ENCODE measurements at places on chromosomes 5 and 9.

DNA sequence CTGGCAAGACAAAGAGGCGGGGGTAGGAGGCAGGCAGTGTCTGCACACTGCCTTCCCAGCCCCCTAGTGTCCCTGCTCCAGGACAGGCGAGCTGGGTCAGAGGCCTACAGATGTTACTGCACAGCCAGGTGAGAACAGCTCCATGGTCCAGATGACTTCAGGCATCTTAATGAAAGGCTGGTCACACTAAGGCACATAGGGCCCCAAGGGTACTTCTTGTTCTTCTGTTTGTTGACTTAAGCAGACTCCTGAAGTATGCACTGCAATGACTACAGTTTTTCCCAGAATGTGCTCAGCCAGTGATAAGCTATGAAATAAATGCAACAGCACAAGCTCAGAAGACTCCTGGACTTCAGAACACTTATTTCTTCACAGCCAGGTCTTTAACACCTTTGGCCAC, 27.4 kb downstream of the ATPSCKMT start:
- no peak for DNase-seq

DNA sequence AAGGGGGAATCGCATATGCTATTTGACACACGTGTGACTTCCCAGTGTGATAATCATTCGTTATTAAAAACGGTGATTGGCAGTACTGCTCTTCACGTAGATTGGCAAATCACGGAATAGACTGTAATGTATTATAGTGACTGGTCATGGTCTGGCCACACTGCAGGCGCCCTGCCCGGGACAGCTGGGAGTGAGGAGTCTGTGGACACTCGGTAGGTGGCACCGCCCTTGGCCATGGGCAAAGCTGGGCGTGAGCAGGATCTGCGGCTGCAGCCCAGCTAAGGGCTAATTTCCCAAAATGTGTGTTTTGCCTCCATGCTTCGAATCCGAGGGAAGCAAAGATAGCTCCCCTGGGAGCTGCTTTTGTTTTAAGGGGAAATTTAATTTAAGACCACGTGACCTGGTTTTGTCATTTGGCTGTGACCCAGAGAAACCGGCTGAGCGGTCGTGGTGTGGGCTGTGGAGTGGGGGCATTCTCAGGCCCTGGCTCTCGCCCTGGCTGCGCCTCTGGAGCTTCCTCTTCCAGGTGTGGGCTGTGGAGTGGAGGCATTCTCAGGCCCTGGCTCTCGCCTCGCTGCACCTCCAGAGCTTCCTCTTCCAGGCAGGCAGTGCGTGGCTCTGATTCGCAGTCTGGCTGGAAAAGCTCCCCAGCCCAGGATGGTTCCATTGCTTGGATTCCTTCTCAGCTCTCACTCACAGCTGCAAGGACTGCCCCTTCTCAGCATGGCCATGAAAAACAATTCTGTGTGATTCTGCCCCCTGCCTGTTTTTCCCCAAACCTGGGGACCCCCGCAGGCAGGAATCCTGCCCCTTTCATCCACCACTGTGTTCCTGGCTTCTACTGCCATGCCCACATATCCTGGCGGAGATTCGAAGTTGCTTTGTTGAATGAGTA, 131.1 kb downstream of the OLFM1 start:
- DNase-seq: no peak

GRCh38 chr9:126031116-126031515, 283.9 kb downstream of the PBX3 start:
- DNase-seq: no peak

- DNase-seq: no peak
Measured at GRCh38 chr9:94212091-94212490, 47.0 kb upstream of the ZNF169 start.

GRCh38 chr9:82127465-82127864, 138.9 kb downstream of the SPATA31D1 start:
- DNase-seq: no peak

DNA sequence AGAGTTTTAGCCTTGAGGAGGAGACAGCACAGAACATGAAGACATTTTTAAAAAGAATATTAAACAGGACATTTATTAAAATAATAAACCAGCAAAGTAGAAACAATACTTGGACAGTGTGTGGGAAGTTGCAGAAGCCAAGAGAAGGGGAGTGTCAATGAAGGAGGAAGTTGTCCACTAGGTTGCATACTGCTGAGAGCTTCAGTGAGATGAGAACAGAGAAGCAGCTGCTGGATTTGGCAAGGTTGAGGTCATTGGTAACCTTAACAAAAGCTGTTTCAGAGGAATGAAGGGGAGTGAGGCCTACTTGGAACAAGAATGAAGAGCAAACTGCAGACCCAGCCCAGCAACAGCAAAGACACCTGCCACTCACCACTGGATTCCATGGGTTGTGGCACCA, 11.4 kb downstream of the BHMT start:
- DNase-seq: no peak

DNA sequence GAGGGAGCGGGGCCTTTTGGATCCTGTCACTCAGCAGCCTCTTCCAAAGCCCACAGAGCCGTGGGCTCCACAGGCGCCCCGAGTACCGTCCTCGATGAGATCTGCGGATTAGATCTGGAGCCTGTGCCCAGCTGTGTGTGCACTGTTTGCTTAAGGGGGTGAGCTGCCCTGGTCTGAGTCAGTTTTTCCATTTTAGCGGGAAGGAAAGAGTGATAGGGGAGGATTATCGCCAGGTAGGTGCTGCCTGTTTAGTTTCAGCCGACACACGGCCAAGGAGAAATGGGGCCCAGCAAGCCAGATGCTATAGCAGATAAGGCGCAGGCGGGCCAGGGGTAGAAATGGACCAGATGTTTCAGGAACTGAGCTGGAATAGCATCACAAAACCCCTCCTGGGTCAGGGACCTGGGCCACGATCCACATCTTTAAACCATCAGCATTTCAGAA, 18.1 kb downstream of the COL5A1 start:
- no peak for DNase-seq

GRCh38 chr5:153559926-153560325, 69.5 kb downstream of the GRIA1 start:
- no peak for DNase-seq

- no peak for DNase-seq
Measured at GRCh38 chr5:173680660-173681242, 64.3 kb upstream of the BOD1 start.

GRCh38 chr5:55104946-55105701, 2.7 kb downstream of the GZMA start:
- DNase-seq: no peak

DNA sequence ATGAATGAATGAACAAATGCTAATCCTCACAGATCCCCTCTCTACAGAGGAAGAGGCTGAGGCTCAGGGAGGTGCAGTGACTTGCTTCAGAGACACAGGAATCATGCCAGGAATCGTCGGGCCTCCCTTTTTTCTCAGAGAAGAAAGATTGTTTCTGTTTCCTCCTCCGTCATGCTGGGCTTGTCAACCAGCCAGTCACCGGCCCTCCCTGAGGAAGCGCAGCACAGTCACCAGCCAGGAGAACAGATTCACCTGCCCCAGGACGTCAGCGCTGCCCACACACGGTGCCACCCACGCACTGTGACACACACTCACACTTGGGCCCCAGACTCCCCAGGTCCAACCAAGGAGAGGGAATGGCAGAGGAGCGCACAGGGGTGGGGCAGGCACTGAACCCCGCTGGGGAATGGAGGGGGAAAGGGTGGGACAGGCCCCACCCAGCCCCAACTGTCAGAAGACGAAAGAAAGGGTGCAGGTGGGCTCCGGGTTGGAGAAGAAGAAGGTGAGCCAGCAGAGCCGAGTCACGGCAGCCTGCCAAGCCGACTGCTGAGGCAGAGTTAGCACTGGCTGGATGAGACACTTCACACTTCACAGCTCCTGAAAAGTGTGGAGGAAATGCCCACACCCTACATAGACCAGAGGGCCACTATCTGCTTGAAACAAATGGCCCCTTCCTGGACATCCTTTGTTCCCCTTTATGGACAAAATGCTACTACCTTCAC, 13.8 kb upstream of the ERGIC1 start:
- DNase-seq: no peak
